ENCODE measurements at places on chromosomes 12 and 14.

- H3K27me3 ChIP-seq: no peaks in the 10 kb centered on the region
- H3K27ac ChIP-seq: no peak overlapping the region
- no peaks in the 10 kb centered on the region for H3K36me3 ChIP-seq
- DNase-seq: no peak
- no peaks in the 10 kb centered on the region for H3K4me1 ChIP-seq
- no peak overlapping the region for H3K4me3 ChIP-seq
These were observed 30.1 kb upstream of the LIMA1 start for GRCh38 chr12:50313256-50313931.

DNA sequence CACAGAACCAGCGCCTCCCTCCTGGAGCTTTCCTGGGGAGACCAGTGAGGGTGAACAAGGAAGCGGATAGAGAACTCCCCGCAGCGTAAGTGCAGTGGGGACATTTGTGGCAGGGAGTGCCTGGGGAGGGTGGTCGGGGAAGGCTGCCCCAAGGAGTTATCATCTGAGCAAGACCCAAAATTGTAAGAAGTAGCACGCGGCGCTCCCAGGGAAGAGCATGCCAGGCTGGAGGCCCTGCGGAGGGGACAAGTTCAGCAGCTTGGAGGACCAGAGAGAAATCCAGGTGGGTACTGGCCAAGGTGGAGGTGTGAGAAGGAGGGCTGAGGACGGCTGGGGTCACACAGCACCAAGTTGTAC, 46.2 kb upstream of the RIMBP2 start:
- H3K27ac ChIP-seq: no peak overlapping the region
- no peaks in the 10 kb centered on the region for H3K36me3 ChIP-seq

- no peak overlapping the region for H3K27ac ChIP-seq
- no peaks in the 10 kb centered on the region for H3K27me3 ChIP-seq
- no peaks in the 10 kb centered on the region for H3K36me3 ChIP-seq
- no peaks in the 10 kb centered on the region for H3K4me1 ChIP-seq
- no peak overlapping the region for H3K4me3 ChIP-seq
- DNase-seq: no peak
These were observed 413.8 kb upstream of the SOX5 start for GRCh38 chr12:24363177-24363754.

DNA sequence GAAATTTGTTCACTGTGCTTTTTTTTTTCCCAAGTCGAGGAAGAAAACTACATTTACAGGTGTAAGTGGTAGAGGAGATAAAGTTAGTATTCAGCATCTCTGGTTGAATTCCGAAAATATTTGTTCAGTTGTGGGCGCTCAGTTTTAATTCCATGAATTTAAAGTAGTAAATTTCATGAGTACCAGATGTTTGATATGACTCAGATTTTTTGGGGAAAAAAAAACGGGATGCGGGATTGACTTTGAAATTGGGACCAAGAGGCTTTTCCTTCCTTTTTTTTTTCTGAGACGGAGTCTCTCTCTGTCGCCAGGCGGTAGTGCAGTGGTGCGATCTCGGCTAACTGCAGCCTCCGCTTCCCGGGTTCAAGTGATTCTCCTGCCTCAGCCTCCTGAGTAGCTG, 1.6 kb downstream of the TULP3 start:
- no peak overlapping the region for H3K27ac ChIP-seq
- no peak for DNase-seq
- H3K27me3 ChIP-seq: no peaks in the 10 kb centered on the region
- H3K4me3 ChIP-seq: no peak overlapping the region
- peaks cover 11% of the 10 kb centered on the region for H3K4me1 ChIP-seq
- no peaks in the 10 kb centered on the region for H3K36me3 ChIP-seq

DNA sequence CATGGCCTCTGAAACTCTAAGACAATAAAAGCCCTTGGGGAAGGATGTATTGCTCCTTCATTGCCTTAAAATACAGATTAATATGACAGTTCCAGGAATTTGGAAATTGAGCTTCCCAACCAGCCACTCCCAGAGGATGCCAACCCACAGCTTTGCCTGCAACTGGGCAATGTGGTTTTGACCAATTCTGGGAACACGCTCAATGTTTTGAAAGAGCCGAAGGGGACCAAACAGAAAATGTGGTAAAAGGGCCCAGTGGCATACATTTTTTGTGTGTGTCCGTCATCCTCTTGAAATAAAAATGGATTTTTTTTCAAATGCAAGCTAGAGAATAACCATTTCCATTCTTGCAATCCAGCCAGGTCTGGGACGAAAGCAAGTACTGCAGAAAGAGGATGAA, 88.3 kb upstream of the PLEKHG7 start:
- no peaks in the 10 kb centered on the region for H3K36me3 ChIP-seq
- DNase-seq: no peak
- no peak overlapping the region for H3K27ac ChIP-seq
- H3K4me1 ChIP-seq: no peaks in the 10 kb centered on the region
- no peak overlapping the region for H3K4me3 ChIP-seq

Measured in body of pancreas (tissue), 4 donors.